ENCODE measurements at places on chromosomes 12 and 14.

DNA sequence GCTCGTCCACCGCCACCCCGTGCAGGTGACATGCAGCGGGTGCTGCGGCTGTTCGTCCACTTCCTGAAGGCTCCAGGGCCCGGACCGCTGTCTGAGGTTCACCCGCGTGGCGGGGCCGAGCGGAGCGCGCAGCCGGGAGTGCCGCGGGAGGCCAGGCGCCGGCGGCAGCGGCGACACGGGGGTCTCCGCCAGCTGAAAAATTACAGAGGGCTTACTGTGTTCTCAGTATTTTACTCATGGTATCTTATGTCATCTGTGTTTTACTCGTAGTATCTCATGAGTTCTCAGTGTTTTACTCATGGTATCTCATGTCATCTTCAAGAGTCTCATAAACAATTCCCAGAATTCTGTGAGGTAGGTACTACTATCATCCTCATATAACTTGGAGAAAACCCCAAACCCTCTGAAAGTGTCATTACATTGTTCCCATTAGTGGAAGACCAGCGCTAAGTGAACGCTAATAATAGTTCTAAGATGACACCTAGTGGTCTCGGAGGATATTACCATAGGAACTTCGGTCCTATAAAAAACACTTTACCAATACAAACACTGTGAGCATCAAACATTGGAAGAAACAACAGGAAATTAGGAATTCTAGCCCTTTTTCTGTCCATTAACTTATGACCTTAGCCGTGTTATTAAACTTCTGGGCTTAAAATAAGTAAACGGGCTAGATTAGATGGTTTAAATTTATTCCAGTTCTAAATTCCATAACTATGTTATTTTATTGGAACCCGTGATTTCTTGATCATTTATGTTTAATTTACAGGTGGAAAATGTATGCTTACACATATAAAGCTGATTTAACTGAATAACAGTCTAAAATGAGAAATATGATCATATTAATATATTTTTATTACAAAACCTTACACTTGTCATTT is 32.4 kb downstream of the AK7 start:
- DNase-seq: no peak

- DNase-seq: no peak
Observed at GRCh38 chr12:11833174-11833895, 183.9 kb downstream of the ETV6 start.

- DNase-seq: no peak
Observed at GRCh38 chr12:121170151-121170550, 37.5 kb downstream of the P2RX7 start.

- DNase-seq: no peak
Observed at GRCh38 chr14:68577802-68578541, 214.9 kb downstream of the ZFP36L1 start.

DNA sequence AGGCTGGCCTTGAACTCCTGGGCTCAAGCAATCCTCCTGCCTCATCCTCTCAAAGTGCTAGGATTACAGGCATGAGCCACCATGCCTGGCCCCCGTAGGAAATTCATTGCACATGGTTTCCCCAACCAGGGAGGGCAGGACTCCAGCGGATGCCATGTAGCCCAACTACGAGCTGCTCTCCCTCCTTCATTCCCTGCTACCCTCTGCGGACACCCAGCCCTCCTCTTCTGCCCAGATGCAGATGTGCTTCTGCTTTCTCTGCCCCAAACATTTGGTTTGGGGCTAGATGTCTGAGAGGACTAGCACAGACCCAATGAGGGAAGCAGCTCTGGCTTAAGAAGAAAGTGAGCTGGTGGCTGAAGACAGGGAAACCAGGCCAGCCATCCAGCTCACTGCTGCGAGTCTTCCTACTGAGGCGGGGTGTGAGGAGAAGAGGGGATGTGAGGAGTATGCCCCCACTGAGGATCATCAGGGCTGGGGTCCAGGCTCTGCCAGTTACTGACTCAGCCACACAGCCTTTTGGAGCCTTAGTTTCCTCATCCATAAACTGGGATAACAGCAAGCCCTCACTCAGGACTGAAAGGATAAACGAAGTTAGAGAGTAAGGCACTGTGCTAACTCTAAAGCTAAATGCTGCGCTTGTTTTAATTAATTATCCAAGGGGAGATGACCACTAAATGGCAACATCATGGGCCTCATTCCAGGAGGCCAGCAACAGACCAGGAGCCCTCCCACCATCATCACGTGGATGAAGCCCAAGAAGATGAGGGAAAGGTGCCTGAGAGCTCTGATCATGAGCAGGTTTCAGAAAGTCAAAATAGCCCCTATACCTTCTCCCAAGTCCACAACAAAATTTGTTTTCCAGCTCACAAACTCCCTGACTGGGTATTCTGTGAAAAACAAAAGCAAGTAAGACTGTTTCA is 10.9 kb downstream of the CTDSP2 start:
- DNase-seq: no peak

GRCh38 chr14:91429385-91429784 is 11.8 kb upstream of the CCDC88C start:
- no peak for DNase-seq

GRCh38 chr14:103260629-103261124 is 73.4 kb upstream of the EIF5 start:
- DNase-seq: no peak

DNA sequence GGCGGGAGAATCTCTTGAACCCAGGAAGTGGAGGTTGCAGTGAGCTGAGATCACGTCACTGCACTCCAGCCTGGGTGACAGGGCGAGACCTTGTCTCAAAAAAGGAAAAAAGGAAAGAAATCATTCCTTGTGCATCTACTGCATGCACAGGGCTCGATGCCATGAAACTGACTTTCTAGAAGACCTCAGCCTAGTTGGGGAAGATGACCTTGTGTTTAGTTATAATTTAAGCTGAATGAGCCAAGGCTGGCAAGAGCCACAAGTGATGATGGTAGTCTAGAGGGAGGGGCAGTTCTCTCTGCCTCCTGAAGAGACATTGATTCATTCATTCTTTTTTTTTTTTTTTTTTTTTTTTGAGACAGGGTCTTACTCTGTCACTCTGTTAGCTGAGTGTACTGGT is 24.2 kb downstream of the ACACB start:
- no peak for DNase-seq

- no peak for DNase-seq
Observed at GRCh38 chr12:6613776-6614512, 6.8 kb upstream of the CHD4 start.

DNA sequence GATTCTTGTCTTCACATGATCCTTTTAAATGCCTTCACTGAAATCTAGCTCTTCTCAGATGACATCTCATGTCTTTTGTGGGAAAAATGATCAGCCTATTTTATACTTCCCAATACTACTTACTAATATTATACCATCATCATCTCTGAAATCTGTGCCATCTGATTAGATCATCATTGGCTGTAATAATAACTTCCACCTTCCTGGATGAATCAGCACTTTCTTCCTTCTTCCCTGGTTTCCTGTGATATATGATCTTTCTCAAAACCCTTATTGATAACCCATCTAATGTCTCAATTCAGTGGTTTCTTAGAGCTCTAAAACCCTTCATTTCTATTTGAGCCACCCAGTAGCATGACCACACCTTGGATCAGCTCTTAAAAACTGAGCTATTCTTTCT is 30.9 kb downstream of the GPR137C start:
- DNase-seq: no peak

- DNase-seq: no peak
Observed at GRCh38 chr14:104104076-104104901, 18.8 kb downstream of the ASPG start.

DNA sequence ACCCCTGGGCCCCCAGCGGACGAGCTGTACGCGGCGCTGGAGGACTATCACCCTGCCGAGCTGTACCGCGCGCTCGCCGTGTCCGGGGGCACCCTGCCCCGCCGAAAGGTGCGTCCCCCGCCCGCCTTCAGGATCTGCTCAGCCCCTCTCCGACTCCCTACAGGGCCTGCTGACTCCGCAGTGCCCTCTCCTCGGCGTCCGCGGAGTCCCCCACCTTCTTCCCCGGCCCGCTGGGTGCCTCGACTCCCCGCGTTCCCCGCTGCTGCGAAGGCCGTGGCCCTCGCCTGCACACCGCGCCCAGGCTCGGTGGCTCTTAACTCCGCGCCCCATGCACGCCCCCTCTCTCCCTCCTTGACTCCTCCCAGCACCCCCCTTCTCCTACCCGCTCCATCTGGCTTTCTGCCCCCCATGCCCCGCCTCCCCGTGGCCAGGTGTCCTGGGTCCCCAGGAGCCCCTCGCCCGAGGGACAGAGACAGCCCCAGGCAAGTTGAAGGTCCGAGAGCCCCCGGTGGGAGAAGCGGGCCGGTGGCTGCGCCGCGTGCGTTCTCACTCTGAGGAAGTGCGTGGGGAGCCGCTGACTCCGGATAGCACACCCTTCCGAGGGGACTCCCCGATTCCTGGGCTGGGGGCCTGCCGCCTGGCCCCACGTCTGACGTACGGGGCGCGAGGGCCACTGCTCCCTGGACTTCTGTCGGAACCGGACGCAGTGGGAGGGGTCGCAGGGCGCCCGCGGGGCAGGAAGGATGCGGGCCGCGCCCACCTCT is 594 bp downstream of the TAMALIN start:
- no peak for DNase-seq

- no peak for DNase-seq
Observed at GRCh38 chr12:13843841-13844240, 137.6 kb downstream of the GRIN2B start.

DNA sequence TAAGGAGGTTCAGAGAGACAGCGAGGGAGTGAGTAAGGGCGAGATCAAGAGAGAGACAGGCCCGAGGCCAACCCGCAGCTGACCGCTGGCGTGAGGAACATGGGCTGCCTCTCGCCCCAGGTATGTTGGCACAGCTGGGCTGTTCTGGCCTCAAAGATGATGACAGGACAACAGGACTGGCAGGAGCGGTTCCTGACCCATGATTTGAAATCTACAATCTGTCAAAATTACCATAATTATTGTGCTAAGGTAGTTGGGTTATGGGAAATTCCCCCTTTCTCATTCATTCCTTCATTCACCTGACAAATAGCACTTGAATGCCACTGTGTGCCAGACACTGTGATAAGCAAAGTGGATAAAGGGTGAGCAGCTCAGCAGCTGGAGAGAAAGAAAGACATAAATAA is 5.1 kb upstream of the ENDOU start:
- DNase-seq: no peak

DNA sequence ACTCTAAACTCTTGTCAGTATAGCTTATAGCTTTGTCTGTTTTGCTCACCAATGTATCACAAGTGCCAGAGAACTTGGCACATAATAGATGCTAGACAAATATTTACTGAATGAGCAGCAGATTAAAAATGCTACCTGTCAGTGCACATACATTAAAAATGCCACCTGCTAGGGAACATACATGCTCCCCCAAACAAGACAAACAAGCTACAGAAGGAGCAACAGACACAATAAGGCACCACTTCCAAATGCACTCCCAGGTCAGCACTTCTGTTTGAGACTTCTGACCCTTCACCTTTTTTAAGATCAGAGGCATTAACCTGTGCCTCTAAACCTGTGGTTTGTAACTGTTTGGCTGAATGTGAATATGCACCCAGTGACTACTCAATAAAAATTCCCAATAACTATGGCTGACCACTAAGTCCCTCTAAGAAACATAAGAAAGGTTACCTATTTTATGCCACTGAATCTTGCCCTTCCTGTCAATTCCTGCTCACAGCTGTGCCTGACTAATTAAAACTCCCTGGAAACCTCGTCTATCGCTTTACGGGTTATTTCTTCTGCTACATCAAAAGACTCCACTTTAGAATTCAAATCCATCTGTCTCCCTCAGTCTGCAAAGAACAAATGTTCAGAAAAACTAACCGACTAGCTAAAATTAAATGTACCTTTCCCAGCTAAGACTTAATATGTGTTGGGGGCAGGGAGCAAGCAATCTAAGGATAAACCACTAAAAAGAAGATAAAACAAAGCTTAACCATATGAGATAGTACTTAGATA is 41.0 kb downstream of the HECTD4 start:
- no peak for DNase-seq

DNA sequence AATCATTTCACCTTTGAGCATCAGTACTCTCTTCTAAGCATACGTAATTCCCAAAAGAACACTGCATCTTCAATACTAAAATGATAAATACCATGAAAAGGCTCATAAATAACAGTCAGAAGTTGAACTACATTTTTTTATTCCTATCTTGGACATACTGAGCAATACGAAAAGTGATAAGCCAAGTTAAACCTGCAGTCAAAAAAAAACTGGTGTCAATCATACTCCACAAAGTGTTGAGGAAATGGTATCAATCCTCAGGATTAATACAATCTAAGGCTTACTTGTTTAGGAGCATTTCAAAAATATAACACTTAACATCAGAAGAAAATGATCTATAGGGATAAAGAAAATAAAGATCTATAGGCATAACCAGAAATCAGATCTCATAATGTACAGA is 5.5 kb downstream of the BTG1 start:
- DNase-seq: no peak

DNA sequence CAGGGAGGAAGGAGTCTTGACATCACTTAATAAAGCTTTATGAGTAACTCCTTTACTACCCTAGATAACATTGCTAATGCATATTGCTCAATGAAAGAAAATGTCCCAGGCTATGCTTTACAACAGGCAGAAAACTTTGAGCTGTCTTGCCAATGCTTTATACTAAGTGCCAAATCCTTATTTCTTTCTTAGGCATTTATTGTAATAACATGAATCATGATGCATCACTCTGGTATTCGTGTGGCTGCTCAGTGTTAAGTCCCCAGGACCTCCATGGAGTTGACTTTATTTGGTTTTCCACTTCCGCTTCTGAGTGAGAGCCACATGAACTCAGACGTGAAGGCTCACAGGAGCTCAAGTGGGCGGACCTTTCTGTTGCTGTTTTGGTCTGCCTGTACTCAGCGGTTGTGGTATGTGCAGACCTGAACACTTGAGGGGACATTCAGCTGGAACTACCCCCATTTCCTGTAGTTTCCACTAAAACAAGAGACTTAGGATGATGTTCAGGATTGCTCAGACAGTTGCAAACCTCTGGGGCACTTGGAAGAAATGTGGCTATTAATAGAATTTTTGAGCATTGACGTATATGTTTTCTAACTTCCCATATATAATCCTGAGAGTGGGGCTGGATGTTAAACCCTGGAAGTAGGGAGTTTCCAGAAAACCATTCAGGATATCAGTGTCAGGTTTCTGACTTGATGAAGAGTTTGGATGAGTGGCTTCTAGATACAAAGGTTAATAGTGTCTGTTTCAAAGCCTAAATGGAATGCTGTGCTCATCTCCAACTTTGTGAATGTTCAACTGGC is 258.6 kb downstream of the MSRB3 start:
- DNase-seq: no peak

DNA sequence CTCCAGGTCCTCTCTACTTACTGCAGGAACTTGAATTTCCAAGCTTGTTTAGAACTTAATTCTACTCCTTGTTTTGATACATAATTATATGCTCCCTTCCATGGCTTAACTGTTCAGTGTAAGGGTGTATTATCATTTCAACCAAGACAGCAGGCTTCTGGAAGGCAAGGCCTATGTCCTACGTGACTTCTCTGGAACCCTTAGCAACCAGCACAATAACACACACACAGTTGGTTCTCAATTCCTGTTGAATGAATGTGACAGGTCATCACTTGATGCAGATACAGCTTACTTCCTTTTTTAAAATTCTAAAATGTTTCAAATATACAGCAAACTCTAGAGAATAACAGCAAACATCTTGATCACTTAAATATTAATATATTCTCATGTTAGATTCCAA is 77.7 kb upstream of the COCH start:
- DNase-seq: no peak

Measured in stimulated activated CD4-positive, alpha-beta T cell treated with anti-CD3 and anti-CD28 coated beads, Interleukin-1b, Interleukin-23, amount 100 ng/mL, for 1 hour (primary cell).